NCI-H187 (cell line): ENCODE measurements at places on chromosomes 12 and 14.
A peak's percentile ranks its signal among the peaks of the same experiment; 100 is the strongest.

- DNase-seq: no peak
Measured at GRCh38 chr14:42565556-42565955, 958.9 kb downstream of the LRFN5 start.

DNA sequence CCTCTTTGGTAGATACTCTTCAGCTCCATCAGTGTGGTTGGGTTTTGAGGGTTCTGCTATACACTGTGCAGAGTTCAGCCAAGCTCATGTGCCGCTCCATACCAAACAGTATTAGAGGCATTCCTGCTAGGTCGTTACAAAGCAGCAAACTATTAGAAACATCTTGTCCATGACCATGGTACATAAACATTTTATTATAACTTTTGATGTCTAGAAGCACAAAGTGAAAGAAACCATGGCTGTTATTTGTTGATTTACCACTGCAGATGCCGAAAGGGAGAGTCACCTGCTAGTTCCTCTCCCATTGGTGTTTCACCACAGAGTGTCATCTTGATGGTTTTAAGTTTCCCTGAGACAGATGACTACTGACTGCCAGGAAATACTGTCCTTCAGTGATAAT, 242.0 kb downstream of the ADAMTS20 start:
- DNase-seq: no peak

GRCh38 chr12:55720894-55721444, 776 bp downstream of the RDH5 start:
- no peak for DNase-seq

DNA sequence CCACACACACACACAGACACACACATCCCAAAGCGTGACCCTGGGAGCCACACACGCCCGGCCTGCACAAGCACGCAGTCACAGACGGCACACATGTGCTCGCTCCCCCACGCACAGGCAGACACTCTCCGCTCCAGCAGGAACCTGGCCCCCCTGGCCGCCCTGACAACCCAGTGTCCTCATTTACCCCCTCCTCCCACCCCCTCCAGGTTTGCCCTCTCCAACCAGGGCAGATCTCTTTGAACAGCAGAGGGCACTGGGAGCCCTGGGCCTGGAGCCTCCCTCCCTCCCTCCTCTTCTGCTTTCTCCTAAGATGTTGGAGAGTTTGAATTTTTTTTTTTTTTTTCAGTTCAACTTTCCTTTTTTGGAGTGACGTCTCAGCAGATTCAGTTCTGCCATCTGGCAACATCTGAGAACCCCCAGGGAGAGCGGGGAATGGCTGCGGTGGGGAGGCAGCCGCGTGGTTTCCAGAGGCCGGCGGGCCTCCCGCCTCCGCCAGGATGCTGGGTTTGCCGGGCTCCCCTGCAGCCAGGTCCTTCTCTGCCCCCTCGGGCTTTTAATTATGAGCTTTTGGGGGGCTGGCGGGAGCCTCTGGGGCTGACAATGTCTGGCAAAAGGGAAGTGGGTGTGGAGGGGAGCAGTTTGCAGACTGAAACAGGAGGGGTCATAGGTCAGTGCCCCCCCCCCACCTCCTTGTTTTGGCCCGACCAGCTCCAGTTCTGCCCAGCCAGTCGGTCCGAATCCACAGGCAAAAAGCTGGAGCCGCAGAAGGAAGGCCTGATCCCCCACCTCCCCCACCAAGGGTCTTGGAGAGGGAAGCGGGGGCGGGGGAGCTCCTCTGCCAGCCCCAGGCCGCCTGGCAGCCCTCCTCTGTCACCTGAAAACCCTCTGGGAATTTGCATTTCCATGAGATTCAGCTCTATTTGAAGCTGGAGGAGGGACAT, 1.3 kb upstream of the NCOR2 start:
- DNase-seq: peak; percentile 43

DNA sequence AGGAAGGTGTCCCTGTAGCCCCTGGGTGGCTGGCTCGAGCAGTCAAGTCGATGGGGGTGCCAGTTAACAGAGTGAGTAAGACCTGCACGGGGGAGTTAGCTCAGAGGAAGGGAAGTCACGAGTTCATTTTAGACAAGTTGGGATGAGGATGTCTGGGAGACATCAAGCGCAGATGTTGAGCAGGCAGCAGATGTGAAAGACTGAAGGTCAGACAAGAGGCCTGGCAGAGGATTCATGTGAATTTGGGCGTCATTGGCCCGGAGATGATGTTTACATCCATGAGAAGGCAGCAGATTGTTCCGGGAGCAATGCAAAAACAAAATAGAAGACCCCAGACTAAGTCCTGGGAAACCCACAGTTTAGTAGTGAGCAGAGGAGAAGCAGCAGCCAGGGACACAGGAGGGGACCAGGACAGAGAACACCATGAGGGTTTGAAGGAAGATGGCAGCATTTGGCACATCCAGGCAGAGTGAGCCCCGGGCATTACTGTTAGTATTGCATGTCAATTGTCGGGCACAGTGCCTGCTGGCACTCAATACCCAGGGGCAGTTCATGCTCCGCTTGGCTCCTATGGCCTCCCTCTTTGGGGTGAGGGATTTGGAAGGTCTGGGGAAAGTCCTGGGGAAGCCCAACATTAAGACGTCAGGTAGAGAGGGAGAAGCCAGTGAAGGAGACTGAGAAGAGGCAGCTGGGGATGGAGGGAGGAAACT, 15.1 kb downstream of the LTBP2 start:
- no peak for DNase-seq

DNA sequence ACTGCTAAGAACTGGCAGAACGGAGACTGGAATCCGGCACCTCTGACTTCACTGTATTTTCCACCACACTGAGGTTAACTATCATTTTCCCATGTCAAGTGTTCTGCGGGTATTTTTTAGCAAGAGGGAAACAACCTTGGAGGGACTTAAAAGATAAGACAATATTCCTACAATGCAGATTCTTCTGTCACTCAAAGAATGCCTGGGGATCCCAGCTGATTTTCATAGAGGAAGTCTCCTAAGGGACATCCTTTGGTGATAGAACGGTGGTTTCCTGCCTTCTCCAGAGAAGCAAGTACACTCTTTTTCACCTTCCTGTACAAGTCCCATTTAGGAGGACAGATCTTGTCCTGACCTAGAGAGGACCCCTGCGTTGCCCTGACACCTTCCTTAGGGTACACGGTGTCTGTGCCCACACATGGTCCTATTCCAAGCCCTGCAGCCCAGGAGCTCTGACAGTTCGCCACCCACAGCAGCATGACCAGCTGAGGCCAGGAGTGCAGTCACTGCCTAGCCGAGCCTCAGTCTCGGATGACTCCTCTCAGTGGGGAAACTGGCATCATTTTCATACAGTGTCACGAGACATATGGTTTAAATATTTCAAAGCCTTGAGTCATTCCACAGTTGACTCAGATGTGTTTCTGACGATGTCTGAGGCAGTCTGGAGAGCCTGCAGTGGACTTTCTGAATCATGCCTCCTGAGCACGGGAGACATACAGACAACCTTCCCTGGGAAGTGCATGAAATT, 181.3 kb upstream of the FKBP4 start:
- DNase-seq: no peak
